ENCODE measurements at places on chromosomes 6 and 20.
A peak's percentile ranks its signal among the peaks of the same experiment; 100 is the strongest.

- DNase-seq: no peak
These were observed 75.6 kb downstream of the SAMD3 start for GRCh38 chr6:130147111-130147510.

DNA sequence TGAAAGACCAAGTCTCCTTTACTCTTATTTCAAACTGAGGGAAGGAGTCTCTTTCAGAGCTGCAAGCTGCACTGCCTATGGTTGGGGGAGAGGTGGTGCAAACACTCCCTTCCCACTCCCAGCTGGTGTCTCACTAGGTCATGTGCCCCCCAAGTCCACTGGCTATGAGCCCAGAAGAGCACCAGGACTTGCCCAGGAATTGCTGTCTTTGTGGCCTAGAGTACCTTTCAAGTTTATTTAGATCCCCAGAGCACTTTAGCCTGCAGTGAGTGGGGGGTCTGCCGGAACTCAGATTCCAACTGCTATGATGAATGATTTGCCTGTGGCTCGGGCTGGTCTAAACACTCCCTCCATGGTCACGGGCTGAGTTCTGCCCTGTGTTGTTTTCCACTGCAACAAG is 192.6 kb upstream of the CITED2 start:
- DNase-seq: no peak

DNA sequence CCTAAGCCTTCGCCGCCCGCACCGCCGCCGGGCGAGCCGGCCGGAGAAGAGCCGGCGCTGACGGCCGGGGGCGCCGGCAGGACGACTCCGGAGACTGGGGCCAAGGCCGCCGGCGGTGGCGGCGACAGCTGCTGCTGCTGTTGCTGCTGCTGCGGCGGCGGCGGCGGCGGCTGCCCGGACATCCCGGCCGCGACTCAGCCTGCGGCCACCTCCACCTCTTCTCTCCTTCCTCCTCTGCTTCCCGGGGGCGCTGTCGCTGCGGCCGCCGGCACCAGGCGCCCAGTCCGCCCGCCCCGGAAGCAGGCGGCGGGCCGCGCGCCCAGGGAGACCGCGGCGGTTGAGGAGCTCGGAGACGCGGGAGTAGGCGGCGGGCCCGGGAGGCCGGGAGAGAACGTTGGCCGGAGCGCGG is 307 bp downstream of the RANBP9 start:
- DNase-seq: peak; percentile 76

DNA sequence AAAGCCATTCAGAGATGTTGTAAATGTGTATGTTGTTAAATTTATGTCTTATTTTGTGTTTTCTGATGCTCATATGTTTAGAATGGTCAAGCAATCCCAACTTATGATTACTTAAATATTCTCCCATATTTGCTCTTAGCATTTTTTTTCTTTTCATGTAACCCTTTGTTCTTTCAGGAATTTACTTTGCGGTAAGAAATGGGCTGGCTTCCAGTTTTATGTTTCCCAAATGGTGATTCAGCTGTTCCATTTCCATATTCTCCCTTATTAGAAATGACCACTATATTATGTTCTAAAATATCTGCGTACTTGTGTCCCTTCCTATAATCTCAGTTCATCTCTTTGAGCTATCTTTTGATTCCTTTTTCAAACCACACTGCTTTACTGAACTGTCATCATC is 113.7 kb downstream of the CDH26 start:
- DNase-seq: no peak

- DNase-seq: no peak
These were observed 57.7 kb downstream of the SNX5 start for GRCh38 chr20:17910828-17911294.

DNA sequence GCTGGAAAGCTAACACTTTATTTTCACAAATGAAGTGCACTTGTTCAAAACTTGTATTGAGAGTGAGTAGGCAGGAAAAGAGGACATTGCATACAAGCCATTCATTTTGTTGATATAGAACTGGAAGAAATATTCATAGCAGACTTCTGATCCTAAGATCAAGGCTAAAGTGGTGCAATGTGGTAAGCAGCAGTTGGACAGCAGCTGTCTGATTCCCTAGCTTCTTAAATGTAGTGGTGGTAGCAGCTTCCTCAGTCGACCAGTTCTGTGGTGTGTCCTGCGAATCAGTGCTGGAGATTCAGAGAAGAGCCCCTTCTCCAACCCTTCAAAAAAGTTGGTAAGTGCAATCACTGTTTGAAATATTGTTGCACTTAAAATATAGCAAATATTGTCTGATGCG is 281.7 kb upstream of the GJE1 start:
- no peak for DNase-seq

GRCh38 chr6:50822078-50822476 is 3.4 kb downstream of the TFAP2B start:
- DNase-seq: no peak

GRCh38 chr6:129866256-129866655 is 5.1 kb upstream of the TMEM244 start:
- no peak for DNase-seq

- DNase-seq: no peak
These were observed 35.9 kb downstream of the DUSP22 start for GRCh38 chr6:328136-328670.

DNA sequence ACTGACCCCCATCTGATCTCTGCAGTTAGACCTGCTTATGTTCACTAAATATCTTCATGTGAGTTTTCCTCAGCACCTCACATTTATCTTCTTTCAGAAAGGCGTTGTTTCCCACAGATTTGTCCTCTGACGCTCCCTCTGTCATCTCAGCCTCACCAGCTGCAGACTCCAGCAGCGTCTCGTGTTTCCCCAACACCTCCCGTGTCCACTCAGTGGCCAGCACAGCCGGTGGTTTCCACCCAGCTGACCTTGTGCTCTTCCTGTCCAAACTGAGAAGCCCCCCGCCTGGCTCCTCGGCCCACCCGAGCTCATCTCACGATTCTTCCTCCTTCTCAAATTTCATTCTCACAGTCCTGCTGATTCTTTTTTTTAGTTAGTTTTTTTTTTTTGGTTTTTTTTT is 12.5 kb downstream of the ERMARD start:
- DNase-seq: no peak
